ENCODE measurements at places on chromosomes 1 and 21.

DNA sequence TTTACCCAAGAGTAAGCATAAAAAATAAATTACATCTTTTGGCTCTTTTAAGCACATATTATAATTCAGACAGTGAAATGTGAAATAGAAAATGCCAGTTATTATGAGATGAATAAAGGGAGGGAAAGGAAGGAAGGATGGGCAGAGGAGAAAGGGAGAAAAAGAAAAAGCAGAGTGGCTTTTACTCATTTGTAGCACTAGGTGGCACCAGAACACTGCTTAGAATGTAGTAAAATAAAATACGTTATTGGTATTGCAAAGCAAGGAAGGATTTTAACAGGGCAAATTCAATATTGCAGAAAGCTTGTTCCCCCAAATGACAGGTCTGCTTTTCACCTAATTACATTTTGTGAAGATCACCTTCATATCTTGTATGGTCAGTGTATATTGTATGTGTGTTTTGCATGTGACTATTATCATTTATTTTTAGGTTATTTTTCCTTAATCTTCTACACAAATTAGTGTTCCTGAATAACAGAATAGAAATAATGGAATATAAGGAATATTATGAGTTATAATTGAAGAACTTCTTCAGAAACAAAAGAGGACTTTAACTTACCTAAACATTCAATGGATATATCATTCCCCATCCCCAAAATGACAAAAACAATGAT lies 9.1 kb upstream of the PCNX2 start:
- DNase-seq, result no peak

DNA sequence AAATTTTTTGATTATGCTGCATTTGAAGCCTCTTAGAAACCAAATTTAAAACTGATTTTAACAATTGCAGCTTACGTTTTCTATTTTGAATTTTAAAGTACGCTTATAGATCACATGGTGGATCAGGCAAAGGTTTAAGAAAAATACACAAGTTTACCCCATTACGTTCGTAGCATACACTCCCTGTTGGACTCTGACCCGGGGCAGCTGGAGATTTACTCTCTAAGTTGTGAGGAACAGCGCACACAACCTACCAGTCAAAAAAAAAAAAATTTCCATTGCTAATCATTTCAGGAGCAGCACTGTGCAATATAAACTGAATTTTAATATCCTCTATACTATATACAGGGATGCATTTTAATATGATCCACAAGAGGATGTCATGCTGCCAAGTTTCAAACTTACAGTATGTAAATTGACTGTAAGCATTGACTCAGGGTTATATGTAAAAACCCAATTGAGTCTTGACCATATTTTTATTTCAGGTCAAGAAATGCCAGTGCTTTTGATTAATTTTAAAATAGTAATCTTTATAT lies 20.4 kb downstream of the CSDE1 start:
- no peak for DNase-seq

DNA sequence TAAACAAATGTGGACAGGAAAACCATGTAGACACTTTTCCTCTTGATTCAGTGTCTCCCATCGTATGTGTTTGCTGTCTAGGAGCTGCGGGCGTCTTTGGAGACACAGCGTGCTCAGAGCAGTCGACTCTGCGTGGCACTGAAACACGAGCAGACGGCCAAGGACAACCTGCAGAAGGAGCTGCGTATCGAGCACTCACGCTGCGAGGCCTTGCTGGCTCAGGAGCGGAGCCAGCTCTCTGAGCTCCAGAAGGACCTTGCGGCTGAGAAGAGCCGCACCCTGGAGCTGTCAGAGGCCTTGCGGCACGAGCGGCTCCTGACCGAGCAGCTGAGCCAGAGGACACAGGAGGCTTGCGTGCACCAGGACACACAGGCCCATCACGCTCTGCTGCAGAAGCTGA lies 27.2 kb upstream of the DIP2A start:
- DNase-seq, result no peak

DNA sequence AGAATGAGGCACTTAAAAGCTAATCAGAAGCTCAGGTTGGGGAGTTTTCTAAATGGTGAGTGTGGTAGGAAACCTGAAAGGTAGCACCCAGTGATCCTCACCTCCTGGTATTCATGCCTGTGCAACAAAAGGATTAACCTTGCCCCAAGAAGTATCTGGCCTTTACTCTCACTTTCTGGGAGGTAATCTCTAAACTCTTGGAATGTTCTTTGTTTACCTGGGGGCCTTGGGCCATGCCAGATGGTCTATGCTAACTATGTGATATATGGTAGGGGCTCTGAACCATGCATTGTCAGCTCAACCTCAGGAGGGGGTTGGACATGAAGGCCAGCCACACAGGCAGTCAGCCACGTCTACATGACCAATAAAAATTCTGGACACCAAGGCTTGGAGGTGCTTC lies 24.4 kb upstream of the TRIM33 start:
- DNase-seq, result no peak

DNA sequence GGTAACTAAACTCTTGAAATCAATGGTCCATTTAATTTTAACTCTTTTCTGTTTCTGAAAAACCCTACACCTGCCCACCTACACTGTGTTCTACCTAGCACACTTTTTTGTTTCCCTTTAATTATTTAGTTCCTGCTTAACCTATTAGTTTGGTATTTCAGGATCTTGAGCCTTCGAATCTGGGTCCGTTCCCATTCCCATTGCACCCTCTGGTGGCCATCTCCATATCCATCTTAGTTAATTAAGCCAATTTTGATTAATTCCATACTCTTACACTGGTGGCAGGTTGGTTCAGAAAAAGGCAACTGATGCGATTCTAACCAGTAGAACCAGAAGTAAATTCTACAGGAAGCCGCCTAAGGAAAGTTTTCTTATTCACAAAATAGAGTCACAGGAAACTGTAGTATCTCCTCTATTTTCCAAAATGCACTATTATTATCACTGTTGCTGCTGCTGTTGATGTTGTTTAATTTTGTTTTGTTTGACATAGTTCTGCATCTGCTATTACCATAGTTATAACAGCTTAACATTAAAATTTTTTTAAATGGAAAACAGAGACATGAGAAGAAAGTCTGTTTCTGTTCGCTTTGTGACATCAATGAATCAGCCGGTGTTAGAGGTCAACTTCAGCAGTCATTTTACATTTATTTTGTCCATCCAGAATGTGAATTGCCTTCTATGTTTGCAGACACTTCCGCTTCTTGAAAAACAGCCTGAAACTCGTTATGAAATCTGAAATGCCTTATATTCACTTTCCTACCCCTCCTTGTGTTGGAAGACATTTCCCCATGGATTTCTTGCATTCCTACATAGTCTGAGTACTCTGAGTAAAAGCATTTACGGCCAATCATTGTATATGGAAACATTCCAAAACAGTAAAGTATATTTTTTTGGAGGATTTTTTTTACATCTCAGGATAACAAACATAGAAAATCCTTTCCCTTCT lies 115.5 kb upstream of the NCAM2 start:
- peak; percentile 48 for DNase-seq

DNA sequence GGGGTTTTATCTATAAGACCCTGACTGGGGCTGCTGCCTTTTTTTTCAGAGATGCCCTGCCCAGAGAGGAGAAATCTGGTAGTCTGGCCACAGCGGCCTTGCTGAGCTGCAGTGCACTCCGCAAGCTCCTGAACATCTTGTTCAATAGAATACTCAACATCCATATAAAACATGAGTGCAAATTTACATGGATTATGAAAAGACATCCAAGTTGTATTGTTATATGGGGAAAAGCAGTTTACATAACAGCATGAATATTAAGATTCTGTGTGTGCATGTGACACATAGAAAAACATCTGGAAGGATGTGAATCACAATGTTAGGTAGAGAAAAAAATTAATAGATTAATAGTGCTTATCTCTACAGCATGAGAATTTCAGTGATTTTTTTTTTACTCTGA lies 16.4 kb downstream of the COG2 start:
- no peak for DNase-seq

DNA sequence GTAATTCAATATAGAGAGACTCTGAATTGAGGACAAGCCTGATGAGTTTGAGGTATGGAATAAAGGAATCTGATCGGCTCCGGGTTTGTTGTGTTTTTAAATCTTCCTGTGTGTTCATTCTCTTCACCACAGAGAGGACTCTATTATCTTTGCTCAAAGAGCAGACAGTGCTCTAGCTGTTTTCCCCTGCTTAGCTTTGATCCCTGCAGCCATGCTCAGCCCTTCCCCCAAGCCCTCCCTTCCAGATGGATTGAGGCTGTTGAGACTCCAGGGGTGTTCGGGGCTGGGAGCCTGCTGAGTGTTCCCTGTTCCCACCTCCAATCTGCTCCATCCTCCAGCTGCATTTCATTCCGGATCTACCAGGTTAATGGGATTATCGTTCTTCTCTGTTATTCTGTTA lies 74.2 kb upstream of the CXADR start:
- DNase-seq, result peak; percentile 85

DNA sequence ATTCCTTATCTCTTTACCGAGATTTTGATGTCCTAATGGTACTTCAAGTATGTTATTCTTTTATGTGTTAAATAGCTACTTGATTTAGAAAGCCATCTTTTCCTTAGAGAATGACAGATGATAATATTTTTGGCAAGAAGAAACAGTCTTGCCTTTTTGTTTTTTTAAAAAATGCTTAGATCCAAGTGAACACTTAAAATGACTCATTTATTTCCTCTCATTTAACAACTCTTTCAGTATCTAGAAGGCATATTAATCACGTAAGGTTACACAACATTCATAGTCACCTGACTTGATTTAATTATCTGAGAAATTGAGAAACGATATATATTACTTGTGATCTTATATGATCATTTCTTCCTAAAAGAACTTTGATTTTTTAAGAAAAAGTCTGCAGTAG lies 52.4 kb downstream of the SUCO start:
- no peak for DNase-seq

GRCh38 chr1:226903819-226904716 lies 33.7 kb downstream of the PSEN2 start:
- no peak for DNase-seq

DNA sequence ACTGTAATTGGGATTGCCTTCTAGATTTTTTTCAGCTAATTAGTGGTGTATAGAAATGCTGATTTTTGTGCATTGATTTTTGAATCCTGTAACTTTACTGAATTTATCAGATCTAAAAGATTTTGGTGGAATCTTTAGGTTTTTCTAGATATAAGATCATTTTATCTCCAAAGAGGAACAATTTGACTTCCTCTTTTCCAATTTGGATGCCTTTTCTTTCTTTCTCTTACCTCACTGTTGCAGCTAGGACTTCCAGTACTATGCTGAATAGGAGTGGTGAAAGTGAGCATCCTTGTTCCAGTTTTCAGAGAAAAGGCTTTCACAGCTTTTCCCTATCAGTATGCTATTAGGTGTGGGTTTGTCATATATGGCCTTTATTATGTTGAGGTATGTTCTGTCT lies 53.6 kb downstream of the TESK2 start:
- no peak for DNase-seq

DNA sequence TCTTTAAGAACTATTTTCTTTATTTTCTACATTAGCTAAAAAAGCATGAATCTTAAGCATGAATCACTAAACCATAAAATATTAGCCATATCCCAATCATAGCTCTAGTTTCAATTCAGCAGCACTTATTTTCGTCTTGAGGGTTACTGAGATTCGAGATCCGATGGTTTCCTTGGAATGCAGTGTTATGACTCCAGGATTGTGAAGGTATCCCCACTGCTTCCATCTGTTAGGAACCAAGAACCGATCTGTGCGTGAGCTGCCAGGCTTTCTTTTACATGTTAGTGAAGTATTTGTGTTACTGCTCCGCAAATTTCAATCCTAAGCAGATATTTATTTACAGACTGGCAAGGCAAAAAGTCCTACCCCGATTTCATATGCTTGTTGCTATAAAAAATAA lies 18.8 kb downstream of the TNFRSF9 start:
- DNase-seq, result no peak

DNA sequence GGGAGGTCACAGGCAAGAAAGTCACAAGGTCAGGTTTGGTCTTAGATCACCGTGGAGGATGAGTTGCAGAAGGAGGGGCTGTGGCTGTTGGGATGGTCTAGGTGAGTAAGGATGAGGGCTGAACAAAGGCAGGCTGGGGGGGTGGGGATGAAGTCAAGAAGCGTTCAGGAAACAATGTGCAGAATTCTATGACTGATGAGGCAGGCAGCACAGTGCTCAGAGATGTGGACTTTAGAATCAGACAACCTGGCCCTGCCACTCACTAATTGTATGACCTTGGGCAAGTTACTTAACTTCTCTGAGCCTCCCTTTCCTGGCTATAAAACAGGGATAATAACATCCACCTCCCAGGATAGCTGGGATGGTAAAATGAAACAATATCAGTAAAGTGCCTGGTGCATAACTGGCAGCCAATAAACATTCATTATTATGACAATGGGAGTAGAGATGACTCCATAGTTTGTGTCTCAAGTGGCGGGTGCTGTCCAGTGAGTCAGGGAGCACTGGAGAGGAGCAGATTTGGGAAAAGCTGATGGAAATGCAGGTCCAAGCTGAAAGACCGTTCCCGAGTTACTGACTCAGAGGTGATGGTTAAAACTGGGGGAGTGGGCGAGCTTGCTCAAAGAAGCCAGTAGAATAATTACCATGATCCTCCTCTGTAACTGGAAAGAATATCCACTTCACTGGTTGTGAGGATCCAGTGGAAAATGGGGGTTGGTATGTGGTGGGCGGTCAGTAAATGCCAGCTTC lies 2.1 kb downstream of the TIE1 start:
- DNase-seq, result no peak

GRCh38 chr1:192059407-192059806 lies 98.9 kb upstream of the RGS18 start:
- no peak for DNase-seq

GRCh38 chr1:6384962-6385361 lies 8.6 kb downstream of the ACOT7 start:
- no peak for DNase-seq

GRCh38 chr1:185534801-185535200 lies 199.4 kb upstream of the HMCN1 start:
- no peak for DNase-seq

GRCh38 chr1:204950353-204951001 lies 79.8 kb downstream of the NFASC start:
- DNase-seq, result no peak

- no peak for DNase-seq
These were observed 125.9 kb downstream of the HFM1 start for GRCh38 chr1:91278754-91279153.

GRCh38 chr1:168709405-168710363 lies 19.3 kb downstream of the DPT start:
- DNase-seq, result no peak

DNA sequence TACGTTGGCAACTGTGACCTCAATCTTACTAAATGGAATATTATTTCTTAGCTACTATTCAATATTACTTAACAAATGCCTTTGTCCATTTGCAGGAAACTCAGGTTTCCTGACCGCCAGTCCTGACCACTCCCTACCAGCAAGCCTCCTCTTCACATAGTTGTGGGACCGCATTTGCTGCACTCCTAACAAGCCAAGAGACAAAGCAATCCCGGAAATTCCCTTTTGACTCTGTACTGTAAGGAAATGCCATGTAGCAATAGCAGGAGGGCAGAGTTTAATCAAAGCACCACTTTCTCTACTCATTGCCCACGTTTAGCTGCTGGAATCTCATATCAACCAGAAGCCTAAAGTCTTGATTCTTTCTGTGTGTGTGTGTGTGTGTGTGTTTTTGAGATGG lies 28.1 kb upstream of the ACBD6 start:
- no peak for DNase-seq
